ENCODE measurements at places on chromosomes 5 and 9.

DNA sequence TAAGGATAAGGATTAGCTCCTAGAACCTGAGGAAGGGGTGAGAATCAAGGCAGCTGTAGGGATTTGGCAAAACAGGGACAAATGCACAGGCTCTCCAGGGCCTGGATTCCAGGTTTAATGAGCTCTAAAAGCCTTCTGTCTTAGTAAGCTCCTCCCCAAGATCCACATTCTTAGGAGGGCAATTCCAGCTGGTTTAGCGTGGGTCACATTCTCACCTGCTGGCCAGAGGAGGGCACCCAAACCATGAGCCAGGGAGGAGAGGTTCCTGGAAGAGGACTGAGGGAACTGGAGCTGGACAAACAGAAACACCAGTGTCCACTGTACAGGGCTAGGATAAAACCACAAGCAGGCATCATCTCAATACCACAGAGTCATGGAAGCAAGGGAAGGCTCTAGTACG, 480.0 kb downstream of the CCDC171 start:
- no peak for DNase-seq

GRCh38 chr5:139711067-139711905, 63.1 kb downstream of the CXXC5 start:
- DNase-seq = peak; percentile 77

GRCh38 chr5:148268566-148268965, at the start of gene SPINK13:
SPINK13 (plus strand) TSS chr5:148268794; CDS start chr5:148270073, 1,279 bp downstream.
- DNase-seq = no peak

GRCh38 chr9:35756275-35757225, 2.5 kb upstream of the MSMP start:
- peak; percentile 57 for DNase-seq

- no peak for DNase-seq
Observed at GRCh38 chr5:137887831-137888230, 1.4 kb upstream of the PKD2L2 start.

DNA sequence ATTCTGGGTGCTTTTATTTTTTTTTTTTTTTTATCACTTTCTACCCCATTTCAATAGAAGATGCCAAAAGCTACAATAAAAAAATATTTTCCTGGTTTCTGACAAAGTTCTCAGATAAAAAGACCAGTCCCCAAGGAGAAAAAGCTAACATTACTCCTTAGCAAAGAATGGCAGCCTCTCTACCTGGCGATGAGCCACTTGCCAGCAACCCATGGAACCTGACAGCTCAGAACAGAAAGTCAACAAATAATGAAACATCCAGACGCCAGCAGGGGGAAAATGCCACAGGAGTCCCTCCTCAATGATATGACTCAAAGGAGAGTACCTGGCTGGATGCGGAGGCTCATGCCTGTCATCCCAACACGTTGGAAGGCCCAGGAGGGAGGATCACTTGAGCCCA, 123.2 kb downstream of the MYO10 start:
- DNase-seq = peak; percentile 7

- DNase-seq = no peak
Observed at GRCh38 chr5:180313677-180314505, 22.0 kb upstream of the MAPK9 start.

DNA sequence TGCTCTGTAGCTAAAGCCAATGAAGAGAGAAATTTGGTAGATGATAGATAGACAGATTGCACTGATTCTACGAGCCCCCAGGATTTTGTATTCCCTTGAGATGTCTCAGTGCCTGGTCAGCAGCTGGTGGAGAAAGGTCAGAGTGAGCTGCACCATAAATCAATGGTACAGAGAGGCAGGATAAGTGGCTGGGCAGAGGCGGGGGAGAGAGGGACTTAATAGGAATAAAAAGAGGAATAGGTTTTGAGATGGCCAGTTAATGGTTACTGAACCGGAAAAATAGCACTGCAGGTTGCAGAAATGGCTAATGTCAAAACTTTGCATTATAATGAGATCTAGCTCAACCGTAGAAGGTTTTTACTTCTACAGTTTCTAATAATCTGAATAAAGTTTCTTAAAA, 47.9 kb upstream of the SLC12A2 start:
- DNase-seq = no peak

- peak; percentile 8 for DNase-seq
Observed at GRCh38 chr5:171984748-171985419, 21.6 kb downstream of the FBXW11 start.

- DNase-seq = no peak
Observed at GRCh38 chr5:150227606-150228273, 37.9 kb downstream of the SLC6A7 start.

DNA sequence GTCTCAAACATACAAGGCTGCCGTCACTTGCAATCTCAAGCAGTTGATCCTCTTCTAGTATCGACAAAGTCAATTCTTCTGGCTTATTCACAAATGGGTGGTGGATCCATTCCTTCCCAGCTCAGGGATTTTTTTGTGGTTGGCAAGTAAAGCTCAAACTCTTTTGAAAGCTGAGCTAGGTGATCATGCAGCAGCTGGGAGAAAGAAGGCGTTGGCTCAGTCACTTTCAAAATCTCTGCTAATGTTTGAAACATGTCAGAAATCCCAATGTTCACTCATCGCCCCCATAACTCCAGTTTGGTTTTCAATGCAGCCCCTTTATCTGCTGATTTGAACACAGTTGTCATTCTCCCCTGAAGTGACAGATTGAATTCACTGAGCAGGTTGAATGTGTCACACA, 4.0 kb upstream of the HNRNPA0 start:
- no peak for DNase-seq

DNA sequence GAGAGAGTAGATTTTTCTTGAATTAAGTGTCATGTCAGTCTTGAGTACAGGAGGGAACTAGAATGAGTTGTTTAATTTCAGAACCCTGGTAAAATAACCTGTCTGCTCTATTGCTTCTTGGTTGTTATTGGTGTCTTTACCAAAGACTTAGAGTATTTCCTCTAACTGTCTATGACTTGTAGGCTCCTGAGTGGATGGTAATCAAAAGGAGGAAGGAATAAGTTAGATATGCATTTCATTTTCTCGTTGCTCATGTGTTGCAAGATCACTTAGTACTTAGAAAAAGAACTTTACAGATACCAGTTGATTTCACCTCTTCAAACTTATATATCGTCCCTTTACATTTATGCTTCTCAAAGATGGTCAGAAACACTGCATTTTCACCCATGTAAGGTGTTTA, 31.1 kb downstream of the UHRF2 start:
- DNase-seq = no peak

DNA sequence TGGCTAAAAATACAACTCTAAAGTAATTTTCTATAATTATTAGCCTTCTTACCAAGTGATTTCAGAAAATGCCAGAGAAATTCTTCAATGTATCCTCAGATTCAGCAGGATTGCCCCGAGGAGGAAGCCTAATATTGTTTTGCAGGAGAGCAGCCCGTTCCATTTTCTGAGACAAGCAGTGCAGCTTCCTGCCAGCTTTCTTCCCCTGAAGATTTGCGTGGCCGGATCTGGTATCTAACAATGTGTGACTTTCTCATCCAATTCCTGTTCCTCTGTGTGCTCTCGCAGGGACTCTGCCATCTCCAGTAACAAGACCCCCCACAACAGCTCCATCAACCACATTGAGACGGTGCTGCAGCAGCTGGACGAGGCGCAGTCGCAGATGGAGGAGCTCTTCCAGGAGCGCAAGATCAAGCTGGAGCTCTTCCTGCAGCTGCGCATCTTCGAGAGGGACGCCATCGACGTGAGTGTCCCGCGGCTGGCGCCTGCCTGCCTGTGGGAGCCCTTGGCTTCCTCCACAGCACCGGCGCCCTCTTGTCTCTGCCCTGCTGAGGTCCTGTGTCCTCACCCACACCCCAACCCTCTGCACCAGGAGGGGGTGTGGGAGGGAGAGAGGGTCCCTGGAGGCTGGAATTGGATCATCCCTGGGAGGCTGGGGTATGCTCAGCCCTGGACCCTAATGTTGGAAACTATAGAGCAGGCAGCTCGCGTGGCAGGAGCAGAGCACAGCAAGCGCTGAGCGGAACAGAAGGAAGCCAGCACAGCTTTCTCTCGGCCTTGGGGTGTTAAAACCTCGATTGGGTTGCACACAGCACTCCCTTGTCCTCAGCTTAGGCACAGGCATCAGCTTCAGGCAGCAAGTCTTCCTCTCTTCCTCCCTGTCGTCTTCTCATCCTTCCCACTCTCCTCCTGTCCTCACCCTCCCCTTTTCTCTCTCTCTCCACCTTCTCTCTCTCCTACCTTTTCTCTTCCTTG, 216.2 kb downstream of the TRIO start:
- no peak for DNase-seq

DNA sequence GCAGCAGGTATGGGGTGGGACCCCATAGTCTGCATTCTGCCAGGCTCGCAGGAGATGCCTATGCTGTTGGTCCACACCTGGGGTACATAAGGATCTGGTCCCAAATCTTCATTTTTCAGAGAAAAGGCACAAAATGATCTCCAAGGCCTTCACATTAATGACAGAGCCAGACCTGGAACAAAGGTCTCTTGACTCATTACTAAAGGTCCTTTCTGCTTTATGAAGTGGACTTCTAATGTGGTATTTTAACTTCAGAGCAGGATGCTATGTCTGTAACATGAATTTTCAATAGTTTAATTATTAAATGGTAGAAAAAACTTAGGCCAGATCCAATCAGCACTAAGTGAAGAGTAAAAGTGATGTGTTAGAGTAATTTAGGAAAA, 38.0 kb downstream of the DMGDH start:
- DNase-seq = no peak

DNA sequence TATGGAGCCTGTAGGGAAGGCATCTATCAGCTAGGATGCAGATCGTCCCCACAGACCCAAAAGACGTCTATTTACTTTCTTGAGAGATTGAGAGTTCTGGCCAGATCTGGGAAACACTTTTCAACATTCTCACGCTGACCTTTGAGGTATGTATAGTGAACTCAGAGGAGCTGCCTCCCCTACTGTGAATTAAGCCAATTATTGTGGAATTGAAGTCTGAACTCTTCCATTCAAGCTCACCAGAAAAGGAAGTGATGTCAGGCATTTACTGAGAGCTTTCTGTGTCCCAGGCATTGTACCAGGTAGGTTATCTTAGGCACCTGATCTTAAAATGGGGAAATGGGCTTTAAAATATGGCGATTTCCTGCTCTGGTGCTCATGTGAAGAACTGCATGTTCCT, 136.5 kb downstream of the SV2C start:
- no peak for DNase-seq

DNA sequence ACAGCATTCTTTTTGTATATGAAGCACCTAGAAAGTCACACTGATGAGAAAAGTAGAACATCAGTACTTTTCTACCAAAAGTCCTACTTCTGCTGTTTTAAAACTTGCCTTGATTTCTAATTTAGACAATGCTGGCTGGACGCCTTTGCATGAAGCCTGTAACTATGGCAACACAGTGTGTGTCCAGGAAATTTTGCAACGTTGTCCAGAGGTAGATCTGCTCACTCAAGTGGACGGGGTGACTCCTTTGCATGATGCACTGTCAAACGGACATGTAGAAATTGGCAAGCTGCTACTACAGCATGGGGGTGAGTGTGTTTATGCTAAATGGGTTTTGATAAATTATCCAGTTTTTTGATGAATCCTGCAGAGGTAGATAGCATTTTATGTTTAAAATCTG, 73.5 kb downstream of the SLF1 start:
- DNase-seq = no peak

- DNase-seq = no peak
Observed at GRCh38 chr5:24831989-24832388, 187.2 kb upstream of the CDH10 start.

GRCh38 chr5:135322271-135322670, 76.8 kb downstream of the MACROH2A1 start:
- DNase-seq = no peak

GRCh38 chr5:30894811-30895210, 298.7 kb upstream of the CDH6 start:
- DNase-seq = no peak

DNA sequence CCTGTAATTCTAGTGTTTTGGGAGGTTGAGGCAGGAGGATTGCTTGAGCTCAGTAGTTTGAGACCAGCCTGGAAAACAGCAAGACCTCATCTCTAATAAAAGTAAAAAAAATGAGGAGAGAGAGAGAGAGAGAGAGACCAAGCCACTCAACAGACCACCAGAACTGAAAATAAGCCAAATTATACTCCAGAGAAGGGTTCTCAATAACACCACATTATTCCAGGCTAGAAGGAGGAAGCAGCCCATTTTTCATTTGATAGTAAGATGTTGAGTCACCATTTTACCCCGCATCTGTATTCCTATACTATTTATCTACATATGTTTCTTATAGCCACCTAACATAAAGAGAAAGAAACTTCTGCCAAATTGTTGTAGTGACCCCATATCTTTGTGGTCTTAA, 134.8 kb downstream of the PCSK5 start:
- no peak for DNase-seq

- DNase-seq = no peak
Observed at GRCh38 chr5:80885396-80886000, 74.7 kb upstream of the RASGRF2 start.

- no peak for DNase-seq
Observed at GRCh38 chr5:77937015-77937908, 161.1 kb upstream of the TBCA start.

DNA sequence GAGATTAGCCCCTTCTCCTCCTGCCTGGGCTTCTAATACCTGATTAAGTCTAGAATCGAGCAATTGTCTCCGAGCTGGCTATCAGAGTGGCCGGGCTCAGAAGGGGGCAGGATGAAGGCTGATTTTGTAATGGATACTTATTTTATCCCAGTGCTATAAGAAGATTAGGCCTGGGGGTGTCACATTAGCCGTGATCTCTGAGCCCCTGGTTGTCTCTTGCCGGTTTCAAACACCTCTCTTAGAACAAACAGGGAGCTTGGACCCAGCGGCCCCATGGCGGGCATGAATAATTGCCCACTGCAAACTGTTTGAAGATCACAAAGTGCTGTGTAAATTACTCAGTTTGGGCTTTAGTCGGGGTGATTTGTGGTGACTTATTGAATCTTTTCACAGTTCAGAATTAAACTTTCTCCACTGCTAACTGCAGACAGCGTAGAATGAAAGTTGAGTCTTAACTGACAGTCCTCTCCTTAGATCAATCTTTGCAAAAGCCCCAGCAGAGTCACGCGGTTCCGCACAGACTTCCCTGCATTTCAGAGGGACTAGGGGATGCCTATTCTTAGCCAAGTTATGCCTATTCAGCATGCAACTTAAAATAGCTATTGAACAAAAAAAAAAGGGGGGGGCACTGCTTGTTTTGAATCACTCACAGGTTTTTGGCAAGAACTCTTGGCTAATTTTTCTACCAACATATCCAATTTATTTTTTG, 200.6 kb upstream of the IRX1 start:
- peak; percentile 50 for DNase-seq

DNA sequence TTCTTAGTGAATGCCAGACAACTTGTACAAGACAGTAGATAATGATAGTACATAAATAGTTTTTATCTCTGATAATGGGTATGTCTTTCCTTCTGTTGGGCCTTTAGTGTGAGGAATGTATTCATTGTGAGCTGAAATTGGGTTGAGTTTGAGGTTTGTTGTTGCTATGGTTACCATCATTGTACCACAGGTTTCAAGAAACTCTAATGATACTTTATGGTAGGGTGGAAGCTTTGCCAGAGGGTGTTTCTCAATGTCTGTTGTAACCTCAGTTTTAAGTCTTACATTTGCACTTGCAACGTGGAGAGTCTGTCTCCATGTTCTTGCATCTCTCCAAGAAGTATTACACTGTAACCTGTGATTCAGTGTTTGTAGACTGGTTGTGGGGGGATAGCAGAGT, 1550.1 kb downstream of the MAT2B start:
- DNase-seq = no peak

- no peak for DNase-seq
Observed at GRCh38 chr5:159582756-159583541, 252.7 kb upstream of the IL12B start.

All from NCI-H2171 treated with DMSO at 0.1 percent for 48 hours (cell line).